GM04503 (cell line): ENCODE measurements at places on chromosomes 12 and 14.

DNA sequence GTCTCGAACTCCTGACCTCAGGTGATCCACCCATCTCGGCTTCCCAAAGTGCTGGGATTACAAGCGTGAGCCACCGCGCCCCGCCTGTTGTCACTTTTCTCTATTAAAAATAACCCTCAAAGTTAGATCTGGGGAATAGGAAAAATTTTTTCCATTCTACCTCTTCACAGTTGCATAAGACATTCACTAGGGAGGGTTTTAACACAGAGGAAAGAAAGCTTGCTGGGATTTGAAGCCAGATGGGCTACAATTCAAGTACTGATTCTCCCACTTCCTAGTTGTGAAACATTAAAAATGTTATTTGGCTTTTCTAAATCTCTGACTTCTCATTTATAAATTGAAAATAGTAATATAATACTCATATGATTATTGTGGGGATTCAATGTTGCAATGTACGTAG lies 23.3 kb upstream of the SLC15A5 start:
- DNase-seq: no peak

- peak; percentile 67 for DNase-seq
These were observed 135.5 kb downstream of the CRADD start for GRCh38 chr12:93812626-93813025.

DNA sequence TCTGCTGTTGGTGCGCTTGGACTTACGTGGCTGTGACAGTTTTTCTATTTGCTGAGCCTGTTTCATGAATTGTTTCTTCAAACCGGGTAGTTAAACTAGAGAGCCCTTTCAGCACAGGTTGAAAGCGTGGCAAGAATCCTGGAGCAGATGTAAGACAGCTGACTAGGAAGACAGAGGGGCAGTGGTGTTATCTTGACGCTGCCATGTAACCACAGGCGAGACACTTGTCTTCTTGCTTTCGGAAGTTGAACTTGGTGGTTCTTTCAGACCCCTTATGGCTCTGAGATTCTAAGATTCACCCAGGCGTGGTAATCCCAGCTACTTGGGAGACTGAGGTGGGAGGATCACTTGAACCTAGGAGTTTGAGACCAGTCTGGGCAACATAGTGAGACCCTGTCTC lies 4.3 kb downstream of the EMP1 start:
- DNase-seq: no peak

- DNase-seq: peak; percentile 8
These were observed 43.6 kb upstream of the ANO2 start for GRCh38 chr12:5988659-5989116.

- DNase-seq: no peak
These were observed 355.3 kb downstream of the GLT1D1 start for GRCh38 chr12:129208566-129208965.

- DNase-seq: no peak
These were observed 58.0 kb upstream of the EVL start for GRCh38 chr14:100007254-100007653.

GRCh38 chr14:39548358-39548757 lies 116.1 kb upstream of the FBXO33 start:
- no peak for DNase-seq

DNA sequence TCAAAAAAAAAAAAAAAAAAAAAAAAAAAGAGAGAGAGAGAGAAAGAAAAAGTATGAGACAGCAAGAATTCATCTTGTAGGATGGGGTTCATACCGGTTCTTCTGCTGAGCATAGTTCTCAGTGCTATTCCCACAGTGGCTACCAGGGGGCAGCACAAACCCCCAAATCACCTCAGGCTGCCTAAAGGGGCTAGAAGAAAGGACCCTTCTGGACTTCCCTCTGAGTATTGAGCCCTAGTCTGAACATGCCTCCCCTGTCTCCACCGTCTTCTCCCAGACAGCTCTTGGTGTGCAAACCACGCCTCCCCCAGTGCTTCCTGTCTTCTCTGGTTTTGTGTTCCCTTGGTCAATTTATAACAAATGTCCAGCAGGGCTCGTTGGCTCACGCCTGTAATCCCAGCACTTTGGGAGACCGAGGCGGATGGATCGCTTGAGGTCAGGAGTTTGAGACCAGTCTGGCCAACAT lies 31.3 kb upstream of the SMUG1 start:
- peak; percentile 35 for DNase-seq

GRCh38 chr14:34931206-34931605 lies 51.6 kb upstream of the SRP54 start:
- DNase-seq: no peak

DNA sequence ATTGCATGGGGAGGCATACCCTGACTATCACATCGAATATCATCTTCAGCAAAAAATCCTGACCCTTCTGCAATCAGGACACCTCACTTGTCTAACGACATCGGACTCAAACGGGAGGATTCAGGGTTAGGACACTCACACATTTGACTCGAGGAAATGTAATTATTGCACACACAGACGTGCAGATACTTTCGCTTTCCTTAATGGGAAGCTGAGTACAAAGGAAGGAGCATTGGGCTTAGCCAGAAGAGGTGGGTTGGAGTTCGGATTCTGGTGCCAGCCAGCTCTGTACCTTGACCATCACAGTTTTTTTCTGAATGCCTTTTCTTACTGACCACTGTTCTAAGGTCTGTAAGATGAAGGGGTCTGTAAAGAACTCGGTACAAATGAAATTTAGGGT lies 260.4 kb downstream of the GALC start:
- no peak for DNase-seq

DNA sequence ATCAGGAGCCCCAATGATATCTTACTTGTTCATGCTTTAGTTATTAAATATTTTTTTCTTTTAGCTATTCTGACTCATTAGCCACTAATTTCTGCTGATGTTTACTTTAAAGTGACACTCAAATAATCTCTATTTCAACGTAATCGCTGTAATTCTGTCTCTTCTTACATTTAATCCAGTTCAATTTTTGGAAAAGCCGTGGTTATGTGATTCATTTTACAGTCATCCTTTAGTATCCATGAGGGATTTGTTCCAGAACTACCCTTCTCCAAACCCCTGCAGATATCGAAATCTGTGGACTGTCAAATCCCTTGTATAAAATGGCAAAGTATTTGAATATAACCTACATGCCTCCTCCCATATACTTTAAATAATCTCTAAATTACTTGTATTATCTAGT lies 1103.4 kb downstream of the LRFN5 start:
- DNase-seq: no peak

DNA sequence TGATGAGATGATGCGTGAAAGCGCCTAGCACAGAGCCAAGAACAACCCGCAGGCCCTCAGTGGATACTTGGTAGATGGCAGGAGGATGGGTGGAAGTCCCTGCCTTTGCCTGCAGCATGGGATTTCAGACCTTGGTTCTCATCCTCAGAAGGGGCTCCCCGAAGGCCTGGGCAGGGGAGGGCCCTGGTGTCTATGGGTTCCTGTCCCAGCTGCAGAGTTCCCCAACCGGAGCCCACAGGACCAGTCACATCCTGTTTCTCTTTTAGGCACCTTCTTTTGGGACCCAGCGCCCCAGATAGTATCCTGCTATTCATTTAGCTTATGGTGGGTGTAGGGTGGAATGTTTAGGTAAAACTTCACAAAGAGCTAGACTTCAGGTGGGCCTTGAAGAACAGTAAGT lies 55.5 kb downstream of the CALM1 start:
- DNase-seq: no peak

- no peak for DNase-seq
These were observed 134.6 kb downstream of the RMST start for GRCh38 chr12:97597031-97597751.

DNA sequence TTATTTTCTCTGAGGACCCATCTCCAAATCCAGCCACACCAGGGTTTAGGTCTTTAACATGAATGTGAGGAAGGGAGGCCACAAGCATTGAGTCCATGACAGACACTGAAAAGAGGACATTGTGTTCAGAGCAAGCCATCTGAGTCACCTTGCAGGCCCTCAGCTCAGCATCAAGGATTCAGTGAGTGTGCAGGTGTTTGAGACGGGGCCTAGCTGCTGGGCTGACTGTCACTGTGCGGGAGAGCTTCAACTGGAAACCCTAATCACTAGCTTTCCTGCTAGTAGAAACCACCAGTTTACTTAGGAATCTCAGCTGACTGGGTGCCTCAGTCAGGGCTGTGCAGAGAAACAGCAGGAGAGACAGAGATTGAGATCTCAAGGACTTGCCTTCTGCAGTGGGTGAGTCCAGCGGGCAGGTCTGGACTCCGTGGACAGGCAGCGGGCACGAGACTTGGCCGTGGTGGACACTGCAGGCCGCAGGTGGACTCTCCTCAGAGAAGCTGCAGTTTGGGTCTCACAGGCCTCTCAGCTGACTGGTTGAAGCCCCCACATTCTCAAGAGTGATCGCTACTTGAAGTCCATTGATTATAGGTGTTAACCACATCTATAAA lies 86.1 kb upstream of the DYNC1H1 start:
- no peak for DNase-seq

DNA sequence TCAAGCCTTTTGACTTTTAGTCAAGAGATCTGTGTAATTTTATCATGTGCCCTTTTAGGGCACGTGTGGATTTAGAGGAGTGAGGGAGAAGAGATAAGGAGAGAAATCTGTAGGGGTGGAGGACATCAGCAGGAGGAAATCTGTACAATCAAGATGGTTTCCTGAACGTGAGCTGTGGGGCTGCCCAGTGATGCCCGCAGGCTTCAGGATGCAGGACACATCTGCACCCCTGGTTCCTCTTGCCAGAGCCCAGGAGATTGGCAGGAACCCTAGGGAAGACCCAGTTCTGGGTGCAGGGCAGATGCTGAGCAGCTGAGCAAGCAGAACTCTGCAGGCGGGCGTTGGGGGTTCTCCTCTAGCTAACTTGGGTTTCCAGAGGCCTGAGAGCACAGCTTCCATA lies 11.6 kb upstream of the TESPA1 start:
- DNase-seq: no peak

- no peak for DNase-seq
These were observed 11.7 kb upstream of the BATF start for GRCh38 chr14:75510547-75510946.

- no peak for DNase-seq
These were observed 104.0 kb downstream of the NCOR2 start for GRCh38 chr12:124463341-124463921.

GRCh38 chr14:100042286-100042685 lies 22.9 kb upstream of the EVL start:
- no peak for DNase-seq

DNA sequence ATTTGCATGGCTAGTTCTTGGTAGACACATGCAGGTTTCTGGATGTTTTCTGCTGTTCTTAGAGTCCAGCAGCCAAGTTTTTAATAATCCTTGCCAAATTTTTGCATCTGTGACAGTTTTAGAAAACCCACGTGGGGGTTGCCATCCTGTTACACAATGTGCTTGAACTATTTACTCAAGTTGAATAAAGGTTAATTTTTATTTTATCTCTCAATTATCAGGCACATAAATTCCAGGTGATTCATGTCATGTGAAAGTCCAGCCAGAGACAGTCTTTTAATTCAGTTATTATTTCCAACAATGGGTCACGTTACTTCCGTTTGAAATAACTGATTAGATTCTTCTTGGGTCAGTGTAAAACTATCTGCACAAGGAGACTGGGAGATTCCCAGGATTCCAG lies 15.7 kb downstream of the MYRFL start:
- DNase-seq: no peak

- DNase-seq: no peak
These were observed 459.6 kb downstream of the PCNX1 start for GRCh38 chr14:71366861-71367260.

- DNase-seq: peak; percentile 34
These were observed 55.3 kb upstream of the ATF1 start for GRCh38 chr12:50708631-50709030.

GRCh38 chr14:96270565-96271420 lies 14.8 kb downstream of the BDKRB1 start:
- DNase-seq: no peak

- DNase-seq: no peak
These were observed 31.8 kb downstream of the PPM1H start for GRCh38 chr12:62903151-62903550.

DNA sequence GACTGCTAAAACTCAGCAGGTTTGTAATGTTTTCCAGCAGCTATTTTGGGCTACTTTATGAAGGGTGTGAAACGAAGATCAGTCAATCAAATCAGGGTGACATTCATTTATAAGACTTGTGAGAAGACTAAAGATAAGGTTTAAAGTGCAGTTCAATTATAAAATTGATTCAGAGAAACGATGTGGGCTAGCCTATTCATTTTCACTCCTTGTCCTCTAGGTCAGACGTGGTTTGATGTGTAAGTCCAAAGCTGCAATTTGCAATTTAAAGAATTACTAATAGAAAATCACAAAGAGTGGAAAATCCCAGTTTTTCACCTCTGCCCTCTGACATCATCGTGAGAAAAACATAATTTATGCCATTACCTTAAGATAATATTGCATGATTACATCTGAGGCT lies 243.5 kb upstream of the NOVA1 start:
- no peak for DNase-seq

GRCh38 chr12:3252450-3252891 lies 175.3 kb downstream of the TSPAN9 start:
- peak; percentile 11 for DNase-seq

GRCh38 chr12:80648881-80649280 lies 58.6 kb upstream of the MYF6 start:
- peak; percentile 72 for DNase-seq

GRCh38 chr14:101844219-101844618 lies 82.7 kb downstream of the PPP2R5C start:
- DNase-seq: no peak
